ENCODE measurements at places on chromosomes 2 and 18.

- DNase-seq: peak; percentile 54
Measured at GRCh38 chr2:45652090-45653031, 886 bp downstream of the PRKCE start.

GRCh38 chr2:73970850-73971471 lies 13.7 kb upstream of the TET3 start:
- peak; percentile 36 for DNase-seq

DNA sequence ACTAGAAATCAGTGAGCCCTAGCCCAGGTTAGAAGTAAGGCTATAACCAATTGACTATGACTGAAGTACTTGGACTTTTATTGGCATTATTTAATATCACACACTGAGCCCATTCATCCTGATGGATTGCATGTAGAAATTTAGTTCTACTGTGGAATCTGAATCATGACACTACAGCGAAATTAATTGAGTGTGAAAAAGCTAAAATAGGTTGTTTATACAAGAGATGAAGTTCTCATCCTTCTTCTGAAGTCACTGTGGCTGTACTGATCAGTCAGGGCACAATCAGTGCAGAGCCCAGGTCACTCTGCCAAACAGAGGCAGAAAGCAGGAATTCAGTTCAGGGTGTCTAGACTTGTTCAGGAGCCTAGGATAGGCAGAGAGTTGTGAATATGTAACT lies 158.9 kb downstream of the BABAM2 start:
- DNase-seq: no peak

DNA sequence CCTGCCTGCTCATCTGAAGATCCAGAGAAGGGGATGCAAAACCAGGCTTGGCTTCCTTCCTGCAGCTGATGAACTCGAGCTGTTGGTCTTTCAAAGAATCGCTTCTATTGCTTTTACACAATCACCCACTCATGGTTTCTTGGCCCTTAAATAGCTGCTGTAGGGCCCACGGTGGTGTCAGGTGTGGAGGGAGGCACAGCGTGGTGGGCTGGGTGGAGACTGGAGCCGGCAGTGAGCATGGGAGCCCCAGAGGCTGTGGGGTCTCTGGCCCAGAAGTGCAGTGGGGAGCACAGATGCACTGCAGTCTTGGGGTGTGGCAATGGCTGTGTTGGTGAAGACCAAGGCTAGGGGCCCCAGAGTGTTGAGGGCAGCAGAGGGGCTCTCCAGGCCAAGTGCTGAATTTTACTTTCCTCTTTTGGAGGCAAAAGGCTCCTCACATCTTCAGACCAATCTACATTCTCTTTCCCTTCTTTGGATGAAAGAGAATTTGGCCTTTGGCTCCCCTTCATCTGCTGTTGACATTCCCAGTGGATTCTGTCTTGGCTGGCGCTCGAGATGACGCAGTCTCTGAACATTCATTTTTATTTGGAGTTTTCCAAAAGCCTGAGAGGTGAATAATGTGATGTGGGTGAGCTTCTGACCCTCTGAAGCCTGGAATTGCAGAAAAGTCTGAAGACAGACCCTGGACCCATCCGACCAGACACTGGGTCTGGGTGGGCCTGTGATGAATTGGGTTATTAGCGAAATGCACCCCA lies 70.1 kb upstream of the ASB18 start:
- peak; percentile 41 for DNase-seq

- DNase-seq: no peak
Measured at GRCh38 chr18:56888978-56889377, 237.8 kb downstream of the WDR7 start.
